ENCODE measurements at places on chromosomes 11 and 22. TPM values are rescaled to one million over a fixed set of nuclear protein-coding genes. Genes with fewer than 3 reads are reported as not detected.
A peak's percentile ranks its signal among the peaks of the same experiment; 100 is the strongest.

GRCh38 chr11:64926689-64927088, 2.2 kb downstream of the PPP2R5B start:
- H3K4me1 ChIP-seq = peaks cover 37% of the 10 kb centered on the region
- H3K27me3 ChIP-seq = no peaks in the 10 kb centered on the region
- no peak overlapping the region for H3K27ac ChIP-seq

- peaks cover 46% of the 10 kb centered on the region for H3K27me3 ChIP-seq
- H3K4me3 ChIP-seq = no peak overlapping the region
- no peak overlapping the region for H3K27ac ChIP-seq
- DNase-seq = no peak
Measured at GRCh38 chr11:113971506-113972195, 3.3 kb upstream of the HTR3A start.

GRCh38 chr11:122726028-122726427, 70.5 kb downstream of the UBASH3B start:
- H3K4me3 ChIP-seq = no peak overlapping the region
- no peak for DNase-seq
- H3K27me3 ChIP-seq = no peaks in the 10 kb centered on the region
- no peaks in the 10 kb centered on the region for H3K36me3 ChIP-seq

DNA sequence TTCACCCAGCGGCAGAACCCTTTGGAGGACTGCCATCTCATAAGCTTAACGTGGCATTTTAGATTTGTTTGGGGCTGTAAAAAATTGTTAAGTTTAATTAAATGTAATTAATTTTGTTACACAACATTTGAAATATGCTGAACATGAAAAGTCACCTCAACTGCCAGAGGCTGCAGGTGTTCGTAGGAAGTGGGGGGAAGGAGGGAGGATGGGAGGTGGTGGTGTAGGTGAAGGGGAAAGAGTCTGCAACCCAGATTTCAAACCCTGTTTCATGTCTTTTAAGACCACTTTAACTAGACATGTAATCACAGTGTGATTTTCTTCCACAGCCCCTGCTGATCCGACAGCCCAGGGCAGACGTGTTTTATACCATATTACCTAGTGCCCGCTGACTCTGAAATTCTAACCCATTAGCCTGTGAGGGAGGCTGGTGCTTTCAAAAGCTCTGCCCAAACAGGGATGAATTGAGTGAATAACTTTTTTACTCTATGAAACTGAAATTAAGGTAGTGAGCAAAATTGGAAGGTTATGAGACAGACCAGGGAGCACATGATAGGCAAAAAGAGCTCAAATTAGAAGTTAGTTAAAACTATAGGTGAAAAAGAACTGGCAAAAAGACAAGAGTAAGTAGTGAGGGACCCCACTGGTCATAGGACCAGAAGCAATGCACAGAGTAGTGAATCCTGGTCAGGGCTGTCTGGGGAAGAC, 279.8 kb downstream of the DDX10 start:
- H3K4me1 ChIP-seq = no peaks in the 10 kb centered on the region
- H3K27ac ChIP-seq = no peak overlapping the region
- peaks cover 21% of the 10 kb centered on the region for H3K36me3 ChIP-seq
- no peak for DNase-seq

DNA sequence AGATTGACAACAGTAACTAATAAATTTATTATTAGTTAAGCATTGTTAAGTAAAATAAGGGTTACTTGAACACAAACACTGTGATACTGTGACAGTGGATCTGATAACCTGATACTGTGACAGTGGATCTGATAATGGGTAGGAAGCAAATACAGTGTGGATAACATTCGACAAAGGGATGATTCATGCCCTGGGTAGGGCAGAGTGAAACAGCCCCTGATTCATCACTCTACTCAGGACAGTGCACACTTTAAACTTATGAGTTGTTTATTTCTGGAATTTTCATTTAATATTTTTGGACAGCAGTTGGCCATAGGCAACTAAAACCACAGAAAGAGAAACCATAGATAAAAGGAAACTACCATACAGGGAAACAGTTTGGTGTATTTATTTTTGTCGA, 60.8 kb upstream of the CTSC start:
- DNase-seq = no peak
- peaks cover 14% of the 10 kb centered on the region for H3K4me1 ChIP-seq
- H3K27me3 ChIP-seq = no peaks in the 10 kb centered on the region
- no peak overlapping the region for H3K4me3 ChIP-seq
- peak overlapping the region; percentile 27 for H3K27ac ChIP-seq

DNA sequence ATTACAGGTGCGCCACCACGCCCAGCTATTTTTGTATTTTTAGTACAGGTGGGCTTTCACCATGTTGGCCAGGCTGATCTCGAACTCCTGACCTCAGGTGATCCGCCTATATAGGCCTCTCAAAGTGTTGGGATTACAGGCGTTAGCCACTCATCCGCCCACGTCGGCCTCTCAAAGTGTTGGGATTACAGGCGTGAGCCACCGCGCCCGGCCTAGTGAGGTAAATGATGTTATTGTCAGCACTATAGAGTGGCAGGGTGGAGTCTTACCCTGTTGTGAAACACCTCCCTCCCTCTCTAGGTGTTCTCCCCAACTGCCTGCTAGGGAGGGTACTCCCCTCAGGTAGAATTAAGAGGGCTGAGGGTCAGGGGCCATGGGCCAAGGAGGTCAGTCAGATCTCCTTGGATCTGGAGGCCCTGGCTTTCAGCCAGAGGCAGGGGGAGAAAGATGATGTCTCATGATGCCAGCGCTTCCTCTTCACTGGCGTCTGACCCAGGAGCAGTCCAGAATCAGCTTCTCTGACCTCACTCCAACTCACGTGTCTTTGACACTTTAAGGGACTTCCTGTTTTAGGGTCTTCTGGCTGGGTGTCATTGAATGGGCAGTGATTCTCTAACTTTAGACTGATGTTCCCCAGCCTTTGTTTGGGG, 2.0 kb downstream of the GGA1 start:
- peaks cover 16% of the 10 kb centered on the region for H3K36me3 ChIP-seq
- peak overlapping the region; percentile 92 for H3K4me3 ChIP-seq
- DNase-seq = no peak
- H3K27ac ChIP-seq = peak overlapping the region; percentile 98
- peaks cover 51% of the 10 kb centered on the region for H3K4me1 ChIP-seq

GRCh38 chr11:111846063-111846462, 25.3 kb downstream of the ALG9 start:
- no peak overlapping the region for H3K27ac ChIP-seq
- no peaks in the 10 kb centered on the region for H3K27me3 ChIP-seq
- peaks cover 69% of the 10 kb centered on the region for H3K36me3 ChIP-seq
- peaks cover 4% of the 10 kb centered on the region for H3K4me1 ChIP-seq
- DNase-seq = no peak

DNA sequence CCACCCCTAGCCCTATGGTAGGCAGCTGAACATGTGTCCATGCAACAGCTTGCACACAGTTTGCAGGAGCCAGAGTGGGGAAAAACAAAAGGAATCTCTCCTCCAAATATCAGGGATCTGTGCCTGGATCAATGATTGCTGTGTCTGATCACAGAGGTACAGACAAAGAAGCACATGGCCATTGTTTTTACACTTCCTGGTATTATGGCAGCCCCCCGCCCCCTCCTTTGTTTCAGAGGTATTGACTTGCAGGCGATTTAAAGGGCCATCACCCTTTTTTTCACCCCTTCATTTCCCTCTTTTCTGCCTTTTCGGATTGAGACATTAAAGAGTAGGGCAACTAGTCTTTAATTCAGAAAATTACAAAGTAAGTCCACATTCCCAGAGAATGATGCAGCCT, 453.0 kb upstream of the LUZP2 start:
- DNase-seq = no peak
- H3K36me3 ChIP-seq = no peaks in the 10 kb centered on the region

- no peaks in the 10 kb centered on the region for H3K36me3 ChIP-seq
- H3K27ac ChIP-seq = no peak overlapping the region
- H3K27me3 ChIP-seq = no peaks in the 10 kb centered on the region
- peaks cover 31% of the 10 kb centered on the region for H3K4me1 ChIP-seq
- no peak overlapping the region for H3K4me3 ChIP-seq
- DNase-seq = no peak
Measured at GRCh38 chr11:69501121-69501489, 19.6 kb downstream of the LINC01488 start.

- no peak overlapping the region for H3K4me3 ChIP-seq
- DNase-seq = no peak
- no peak overlapping the region for H3K27ac ChIP-seq
- no peaks in the 10 kb centered on the region for H3K27me3 ChIP-seq
- no peaks in the 10 kb centered on the region for H3K36me3 ChIP-seq
Measured at GRCh38 chr11:11743216-11743615, 98.6 kb upstream of the USP47 start.

DNA sequence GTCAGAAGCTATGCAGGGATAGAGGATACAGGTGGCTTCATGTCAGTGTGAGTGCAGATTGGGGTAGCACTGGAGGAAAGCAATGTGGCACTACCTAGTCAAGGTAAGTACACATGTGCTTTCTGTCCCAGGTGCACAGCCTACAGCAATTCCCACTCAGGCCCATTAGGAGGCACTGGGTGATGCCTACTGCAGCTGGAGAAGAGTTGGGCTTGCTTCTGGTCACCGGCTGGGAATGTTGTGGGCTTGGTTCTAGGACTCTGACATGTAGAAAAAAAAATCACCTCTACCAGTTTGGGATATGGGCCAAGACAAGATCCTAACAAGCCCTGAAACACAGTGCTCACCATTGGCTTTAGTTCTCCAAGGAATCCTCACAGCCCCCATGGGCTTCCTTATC, 69.7 kb downstream of the TENM4 start:
- no peak for DNase-seq
- H3K36me3 ChIP-seq = no peaks in the 10 kb centered on the region
- H3K27me3 ChIP-seq = peaks cover 34% of the 10 kb centered on the region
- no peak overlapping the region for H3K27ac ChIP-seq
- no peaks in the 10 kb centered on the region for H3K4me1 ChIP-seq
- H3K4me3 ChIP-seq = no peak overlapping the region

DNA sequence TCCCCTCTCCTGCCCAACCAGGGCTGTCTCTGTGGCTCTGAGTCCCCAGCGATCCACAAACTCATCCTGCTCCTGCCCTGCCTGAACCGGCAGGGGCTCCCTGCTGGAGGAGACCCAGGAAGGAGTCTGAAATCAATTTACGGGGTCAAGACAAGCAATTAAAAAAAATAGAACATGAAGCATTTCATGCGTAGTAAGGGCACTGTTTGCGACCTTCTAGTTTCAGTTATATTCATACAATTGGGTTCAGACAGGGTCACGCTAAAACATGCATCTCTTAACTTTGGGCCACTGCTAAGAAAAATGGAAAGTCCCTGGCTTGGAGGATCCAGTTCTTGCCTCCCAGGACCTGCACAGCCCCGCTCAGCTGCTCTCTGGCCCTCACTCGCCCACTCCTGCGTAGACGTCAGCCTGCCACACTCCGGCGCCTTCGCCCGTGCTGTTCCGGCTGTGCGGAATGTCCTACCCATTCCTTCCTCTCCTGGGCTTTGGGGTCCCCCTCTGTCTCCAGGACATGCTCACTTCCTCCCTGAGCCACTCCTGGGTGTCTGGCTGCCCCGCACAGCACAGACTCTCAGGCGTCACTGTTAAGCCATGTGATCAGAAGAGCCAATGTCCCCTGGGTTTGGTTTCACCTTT, 12.8 kb downstream of the NFAM1 start:
- no peak overlapping the region for H3K4me3 ChIP-seq
- H3K27ac ChIP-seq = no peak overlapping the region
- no peaks in the 10 kb centered on the region for H3K4me1 ChIP-seq

- no peak for DNase-seq
- H3K36me3 ChIP-seq = no peaks in the 10 kb centered on the region
- peaks cover 15% of the 10 kb centered on the region for H3K27me3 ChIP-seq
- H3K4me3 ChIP-seq = no peak overlapping the region
Measured at GRCh38 chr11:119896387-119897045, 167.5 kb upstream of the NECTIN1 start.

GRCh38 chr22:36430863-36431262, 43.1 kb upstream of the MYH9 start:
- no peak overlapping the region for H3K4me3 ChIP-seq
- no peaks in the 10 kb centered on the region for H3K27me3 ChIP-seq
- no peaks in the 10 kb centered on the region for H3K36me3 ChIP-seq
- H3K27ac ChIP-seq = no peak overlapping the region
- peaks cover 20% of the 10 kb centered on the region for H3K4me1 ChIP-seq
- DNase-seq = no peak

GRCh38 chr11:7677071-7677470, 3.8 kb upstream of the CYB5R2 start:
- peaks cover 22% of the 10 kb centered on the region for H3K4me1 ChIP-seq
- DNase-seq = no peak
- H3K27ac ChIP-seq = no peak overlapping the region
- H3K4me3 ChIP-seq = no peak overlapping the region
- H3K36me3 ChIP-seq = no peaks in the 10 kb centered on the region

DNA sequence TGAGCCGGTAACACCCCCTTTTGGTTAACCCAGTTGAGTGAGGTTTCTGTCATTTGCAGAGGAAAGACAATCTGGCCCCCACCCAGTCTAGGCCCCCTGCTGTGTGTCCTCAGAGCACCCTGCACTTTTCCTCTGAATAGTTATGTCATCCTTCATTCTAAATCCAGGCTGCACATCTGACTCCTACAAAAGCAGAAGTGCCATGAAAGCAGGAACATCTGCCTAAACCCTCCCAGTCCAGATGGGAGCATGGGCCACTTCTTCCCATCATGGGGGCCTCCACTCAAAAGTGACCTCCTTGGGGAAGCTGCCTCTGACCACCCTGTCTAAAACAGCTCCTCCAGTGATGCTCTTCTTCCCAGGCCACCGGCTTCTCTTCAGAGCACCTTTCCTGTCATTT, 53.7 kb upstream of the HMGXB4 start:
- no peaks in the 10 kb centered on the region for H3K4me1 ChIP-seq
- H3K27me3 ChIP-seq = peaks cover 43% of the 10 kb centered on the region
- no peak overlapping the region for H3K27ac ChIP-seq
- H3K36me3 ChIP-seq = no peaks in the 10 kb centered on the region
- no peak for DNase-seq

DNA sequence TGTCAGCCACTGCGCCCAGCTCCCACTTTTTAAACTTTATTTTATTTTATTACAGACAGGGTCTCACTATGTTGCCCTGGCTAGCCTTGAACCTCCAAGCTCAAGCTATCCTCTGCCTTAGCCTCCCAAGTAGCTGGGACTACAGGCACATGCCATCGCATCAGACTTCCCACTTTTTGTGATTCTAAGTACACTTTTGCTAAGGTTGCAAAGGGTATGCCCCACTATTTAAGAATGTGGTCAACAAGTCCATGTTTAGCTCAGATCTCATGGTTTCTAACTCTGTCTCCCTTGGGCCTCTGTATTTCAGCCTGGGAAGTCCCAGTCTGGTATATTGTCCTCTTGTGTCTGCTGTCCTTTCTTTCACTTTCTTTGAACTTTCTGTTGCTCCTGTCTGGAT, 35.3 kb downstream of the EXPH5 start:
- H3K4me3 ChIP-seq = no peak overlapping the region
- H3K36me3 ChIP-seq = no peaks in the 10 kb centered on the region
- H3K27me3 ChIP-seq = no peaks in the 10 kb centered on the region
- no peak overlapping the region for H3K27ac ChIP-seq
- no peaks in the 10 kb centered on the region for H3K4me1 ChIP-seq
- DNase-seq = no peak

The BLID gene
- 0.36 TPM for total RNA-seq

The HPS5 gene
- 11.5 TPM for total RNA-seq

The CARD18 gene
- 0.63 TPM for total RNA-seq

The STK33 gene
- total RNA-seq = 25.8 TPM

The SLC5A4 gene
- total RNA-seq = 0.27 TPM

The RHOD gene
- total RNA-seq = 49.5 TPM

The SLC16A8 gene
- total RNA-seq = not detected

The ABCC8 gene
- 1.1 TPM for total RNA-seq

The SYT9 gene
- 0.08 TPM for total RNA-seq

The TPBGL gene
- 0.16 TPM for total RNA-seq

The RTN4R gene
- total RNA-seq = 0.96 TPM

The DENND5A gene
- 117 TPM for total RNA-seq

The RNF214 gene
- 21.1 TPM for total RNA-seq

The MIOX gene
- not detected for total RNA-seq

The C22orf15 gene
- total RNA-seq = not detected
